Vein endothelial cell (primary cell): ENCODE measurements at places on chromosomes 5 and 9. TPM values are rescaled to one million over a fixed set of nuclear protein-coding genes. Genes with fewer than 3 reads are reported as not detected.

The TRPM6 gene
- 0.38 and 0.65 TPM in 2 replicates for total RNA-seq

The DMGDH gene
- 0.33 and 0.38 TPM in 2 replicates for total RNA-seq

The FOXD4L3 gene
- total RNA-seq, result not detected in 2 replicates

The TAF9 gene
- total RNA-seq, result 75.1 and 88.0 TPM in 2 replicates

The MEGF10 gene
- 1.3 and 4.6 TPM in 2 replicates for total RNA-seq

The AHRR gene
- total RNA-seq, result 6.2 and 11.8 TPM in 2 replicates

The C5orf24 gene
- 74.5 and 82.0 TPM in 2 replicates for total RNA-seq

The EMB gene
- total RNA-seq, result 0.10 and 0.33 TPM in 2 replicates

The PCDHGC4 gene
- total RNA-seq, result 2.2 and 2.3 TPM in 2 replicates

The TXNDC8 gene
- total RNA-seq, result not detected in 2 replicates

The MARCHF3 gene
- total RNA-seq, result 75.8 and 79.0 TPM in 2 replicates

The IFNA2 gene
- not detected in 2 replicates for total RNA-seq

The GPX3 gene
- 2.3 and 10.4 TPM in 2 replicates for total RNA-seq
